NCI-H460 (cell line): ENCODE measurements at places on chromosomes 13 and 19. TPM values are rescaled to one million over a fixed set of nuclear protein-coding genes. Genes with fewer than 3 reads are reported as not detected.
A peak's percentile ranks its signal among the peaks of the same experiment; 100 is the strongest.

DNA sequence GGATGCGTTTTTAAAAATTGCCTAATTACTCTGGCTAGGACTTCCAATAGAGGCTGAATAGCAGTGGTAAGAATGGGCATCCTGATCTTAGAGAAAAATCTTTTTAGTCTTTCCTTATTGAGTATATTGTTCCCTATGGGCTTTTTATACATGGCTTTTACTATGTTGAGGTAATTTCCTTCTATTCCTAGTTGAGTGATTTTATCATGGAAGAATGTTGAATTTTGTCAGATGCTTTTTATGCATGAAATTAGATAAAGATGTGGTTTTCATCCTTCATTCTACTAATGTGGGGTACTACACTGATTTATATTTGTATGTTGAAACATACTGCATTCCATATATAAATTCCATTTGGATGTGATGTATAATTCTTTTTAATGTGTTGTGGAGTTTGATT is 2673.8 kb downstream of the PCDH9 start:
- DNase-seq, result no peak

DNA sequence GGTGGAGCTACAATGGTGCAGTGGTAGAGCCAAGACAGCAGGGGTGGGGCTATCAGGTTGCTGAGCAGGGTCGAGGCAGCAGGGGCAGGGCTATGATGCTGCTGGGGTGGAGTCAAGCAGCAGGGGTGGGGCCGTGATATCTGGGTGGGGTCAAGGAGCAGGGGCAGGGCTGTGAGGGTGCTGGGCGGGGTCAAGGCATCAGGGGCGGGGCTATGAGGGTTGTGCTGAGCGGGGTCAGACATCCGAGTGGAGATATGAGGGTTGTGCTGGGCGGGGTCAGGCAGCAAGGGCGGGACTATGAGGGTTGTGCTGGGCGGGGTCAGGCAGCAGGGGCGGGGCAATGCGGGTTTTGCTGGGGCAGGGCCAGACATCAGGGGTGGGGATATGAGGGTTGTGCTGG is 14.7 kb downstream of the HCN2 start:
- DNase-seq, result no peak

DNA sequence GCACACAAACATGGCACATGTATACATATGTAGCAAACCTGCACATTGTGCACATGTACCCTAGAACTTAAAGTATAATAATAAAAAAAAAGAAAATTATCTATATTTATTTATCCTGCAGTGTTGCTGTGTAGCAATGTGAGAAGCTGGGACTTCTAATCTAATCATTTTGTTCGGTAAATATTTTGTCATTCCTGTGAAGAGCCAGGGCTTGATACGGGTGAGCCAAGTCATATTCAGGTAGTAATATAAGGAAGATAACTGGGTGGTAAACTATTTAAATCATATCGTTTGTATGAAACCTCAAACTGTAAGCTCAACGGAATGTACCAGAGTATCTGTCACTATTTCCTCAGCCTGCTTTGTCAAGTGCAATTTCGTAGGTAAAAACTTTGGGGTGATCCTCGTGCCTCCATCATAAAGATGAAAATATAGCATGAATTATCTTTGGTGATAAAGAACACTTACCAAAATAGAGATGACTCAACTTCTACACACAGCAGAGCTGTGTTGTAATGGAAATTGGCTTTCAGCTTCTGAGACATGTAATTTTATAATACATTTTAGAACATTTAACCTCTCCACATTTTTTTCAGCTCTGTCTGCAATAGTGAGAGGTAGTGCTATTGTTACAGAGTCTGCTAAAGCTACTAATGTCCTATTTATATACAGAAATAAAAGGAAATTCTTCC is 92.9 kb downstream of the PCDH9 start:
- no peak for DNase-seq

ATP4A gene
- not detected in 2 replicates for total RNA-seq

MCF2L gene
- 0.89 and 0.97 TPM in 2 replicates for total RNA-seq

DNA sequence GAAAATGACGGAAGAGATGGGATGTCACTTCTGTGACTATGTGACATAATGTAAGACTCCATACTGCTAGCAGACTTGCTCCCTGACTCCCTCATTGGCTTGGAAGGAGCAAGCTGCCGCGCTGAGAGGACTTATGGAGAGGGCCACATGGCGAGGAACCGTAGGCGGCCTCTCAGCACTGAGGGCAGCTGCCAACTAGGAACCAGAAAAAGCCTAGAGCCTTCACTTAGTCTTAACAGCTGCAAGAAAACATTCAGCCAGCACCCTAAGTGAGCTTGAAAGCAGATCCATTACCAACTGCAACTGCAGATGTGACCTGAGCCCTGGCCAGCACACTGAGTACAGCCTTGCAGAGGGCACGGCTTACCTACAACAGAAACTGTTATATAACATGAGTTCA is 33.9 kb downstream of the USP12 start:
- no peak for DNase-seq

DNA sequence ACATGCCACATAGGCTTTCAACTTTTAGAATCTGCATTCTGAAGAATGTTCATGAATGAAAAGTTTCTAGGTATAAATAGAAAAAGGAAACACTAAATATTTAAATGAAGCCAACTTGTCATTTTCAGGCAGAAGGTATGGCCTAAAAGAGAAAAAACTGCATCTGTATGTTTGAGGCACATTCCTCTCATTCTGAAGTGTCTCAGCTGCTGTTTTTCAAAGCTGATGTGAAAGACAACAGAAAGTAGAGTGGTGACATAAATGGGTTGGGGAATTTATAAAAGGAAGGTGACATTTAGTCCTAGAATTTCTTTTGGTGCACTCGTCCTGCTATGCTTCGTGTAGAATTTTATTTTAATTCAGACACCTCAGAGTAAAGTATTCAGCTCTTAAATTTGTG is 539.6 kb upstream of the SLITRK5 start:
- no peak for DNase-seq

- DNase-seq, result no peak
Measured at GRCh38 chr19:11377756-11378155, 3.3 kb downstream of the SWSAP1 start.

SLC6A16 gene
- 0.30 and 0.43 TPM in 2 replicates for total RNA-seq

GRCh38 chr19:277581-278165 is 13.5 kb downstream of the PLPP2 start:
- DNase-seq, result no peak

DNA sequence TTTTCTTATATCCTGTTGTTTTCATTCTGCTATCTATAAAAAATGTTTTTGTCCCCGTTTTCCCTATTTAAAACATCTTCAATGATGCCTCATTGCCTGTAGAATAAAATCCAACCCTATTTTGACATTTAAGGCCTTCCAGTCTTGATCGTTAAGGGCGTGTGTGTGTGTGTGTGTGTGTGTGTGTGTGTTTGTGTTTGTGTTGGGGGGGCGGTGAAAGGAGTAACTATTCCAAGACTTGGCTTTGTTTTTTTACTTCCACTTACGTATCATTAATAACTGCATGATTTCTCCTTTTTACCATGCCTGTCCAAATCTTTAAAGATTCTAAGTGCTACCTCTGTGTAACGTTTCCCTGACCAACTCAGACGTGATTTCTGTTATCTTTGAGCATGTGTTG is 784 bp downstream of the PIBF1 start:
- DNase-seq, result no peak

- DNase-seq, result no peak
Measured at GRCh38 chr19:18392417-18392816, 5.0 kb downstream of the LRRC25 start.

DNA sequence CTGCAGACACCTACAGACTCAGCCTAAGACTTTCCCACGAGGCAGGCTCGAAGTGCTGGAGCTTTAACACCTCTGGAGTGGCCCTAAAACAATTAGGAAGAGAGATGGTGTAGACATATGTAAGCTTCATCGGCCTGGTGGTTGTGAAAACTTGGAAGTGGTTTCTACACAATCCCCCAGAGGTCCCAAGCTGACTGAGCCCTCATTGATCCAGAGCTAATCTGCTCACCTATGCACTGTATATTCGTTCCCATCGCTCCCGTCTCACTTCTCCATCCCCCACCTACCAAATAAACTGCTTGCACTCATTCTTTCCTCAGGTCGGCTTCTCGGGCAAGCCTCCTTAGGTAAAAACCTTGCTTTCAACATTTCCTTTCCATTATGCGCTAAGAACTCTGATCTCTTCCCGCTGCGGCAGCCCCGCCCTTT is 767 bp upstream of the ZNF793 start:
- no peak for DNase-seq

DNA sequence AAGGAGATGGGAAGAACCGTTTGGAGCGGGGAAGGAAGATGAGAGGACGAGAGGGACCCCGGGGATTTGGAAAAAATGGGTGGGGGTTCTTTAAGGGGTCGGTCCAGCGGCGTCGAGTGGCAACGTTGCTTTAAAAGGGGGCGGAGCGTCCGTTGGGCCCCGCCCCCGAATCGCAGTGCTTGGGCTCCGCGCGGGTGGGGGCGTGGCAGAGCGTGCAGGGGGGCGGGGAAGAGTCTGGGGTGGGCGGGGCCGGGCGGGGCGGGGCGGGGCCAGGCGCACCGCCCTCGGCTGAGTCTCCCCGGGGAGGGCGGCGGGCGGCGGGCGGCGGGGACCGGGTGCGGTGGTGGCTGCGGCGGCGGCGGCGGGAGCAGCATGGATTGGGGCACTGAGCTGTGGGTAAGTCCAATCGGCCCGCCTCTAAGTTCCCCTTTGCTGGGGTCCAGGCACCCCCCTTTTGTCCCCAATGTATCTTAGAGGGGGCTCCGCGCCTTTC is at the start of gene TRIP10:
Gene TRIP10, plus strand, starts transcription at position 291 of the 493 bp plus-strand sequence. Its CDS starts 82 bp downstream, at position 373.
- peak; percentile 61 for DNase-seq

GRCh38 chr13:40466272-40466671 is 200.2 kb downstream of the FOXO1 start:
- no peak for DNase-seq

ZNF808 gene
- 11.6 and 11.7 TPM in 2 replicates for total RNA-seq

GRCh38 chr19:55687281-55688201 is 12.5 kb downstream of the EPN1 start:
- DNase-seq, result no peak

DNA sequence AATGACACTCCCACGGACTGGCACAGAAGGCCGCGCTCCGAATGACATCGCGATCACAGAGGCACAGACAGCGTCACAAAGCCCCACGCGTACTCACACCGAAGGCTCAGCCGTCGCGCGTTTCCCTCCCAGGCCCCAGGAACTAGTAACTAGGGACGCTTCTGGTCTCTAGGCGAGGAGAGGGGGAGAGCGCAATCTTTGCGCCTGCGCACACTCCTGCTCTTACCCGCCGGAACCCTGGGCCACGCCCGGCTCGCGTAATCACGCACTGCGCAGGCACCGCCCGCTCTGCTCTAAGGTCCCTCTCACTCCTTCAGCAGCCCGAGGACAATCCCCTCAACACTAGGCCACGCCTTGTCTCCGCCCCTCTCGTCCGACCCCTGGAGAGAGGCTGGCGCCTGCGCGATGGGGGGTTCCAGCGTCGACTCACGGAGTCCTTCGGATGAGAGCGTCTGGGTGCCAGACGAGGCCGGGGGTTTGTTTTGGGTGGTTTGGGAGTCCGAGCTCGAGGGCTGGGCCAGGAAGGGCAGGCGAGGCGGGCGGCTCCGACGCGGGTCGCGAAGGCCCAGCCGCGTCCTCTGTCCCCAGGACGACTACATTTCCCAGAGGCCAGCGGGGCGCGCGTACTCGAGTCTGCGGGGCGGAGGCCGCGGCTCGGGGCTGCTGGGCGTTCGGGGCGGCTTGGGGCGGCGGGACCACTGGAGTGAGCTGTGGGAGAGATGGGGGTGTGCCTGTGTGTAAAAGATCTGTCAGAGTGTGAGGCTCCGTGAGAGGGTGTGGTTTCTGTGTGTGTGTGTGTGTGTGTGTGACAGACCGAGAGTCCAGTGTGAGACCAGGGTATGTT is at the start of gene ZNF471:
Gene ZNF471, plus strand, starts transcription at position 410 of the 844 bp plus-strand sequence. CDS start 3,717 bp downstream, outside the sequence.
- peak; percentile 93 for DNase-seq

DNA sequence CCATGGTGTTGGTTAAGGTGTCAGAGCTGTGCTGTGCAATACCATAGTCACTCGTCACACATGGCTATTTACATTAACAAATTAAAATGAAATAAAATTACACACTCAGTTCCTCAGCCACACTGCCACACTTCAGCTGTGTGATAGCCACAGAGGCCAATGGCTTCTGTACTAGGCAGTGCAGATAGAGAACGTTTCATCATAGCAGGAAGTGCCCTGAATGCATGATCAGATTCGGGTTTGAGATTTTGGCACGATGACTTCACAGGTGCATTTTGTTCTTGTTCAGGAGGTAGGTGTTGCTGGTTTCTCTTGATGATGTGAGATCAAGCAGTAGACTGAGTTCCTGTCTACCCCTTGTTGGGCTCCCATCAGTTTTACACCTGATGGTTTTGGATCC is 6.5 kb downstream of the ARMC6 start:
- no peak for DNase-seq

DYRK1B gene
- total RNA-seq, result 0.98 and 1.2 TPM in 2 replicates

ZNF234 gene
- total RNA-seq, result 8.5 and 8.6 TPM in 2 replicates

GRCh38 chr19:2212861-2213711 is 23.0 kb downstream of the PLEKHJ1 start:
- DNase-seq, result no peak

GRCh38 chr19:38162094-38162493 is 61.9 kb downstream of the DPF1 start:
- no peak for DNase-seq

- peak; percentile 20 for DNase-seq
Measured at GRCh38 chr19:41702171-41702651, 6.2 kb upstream of the CEACAM5 start.

DNA sequence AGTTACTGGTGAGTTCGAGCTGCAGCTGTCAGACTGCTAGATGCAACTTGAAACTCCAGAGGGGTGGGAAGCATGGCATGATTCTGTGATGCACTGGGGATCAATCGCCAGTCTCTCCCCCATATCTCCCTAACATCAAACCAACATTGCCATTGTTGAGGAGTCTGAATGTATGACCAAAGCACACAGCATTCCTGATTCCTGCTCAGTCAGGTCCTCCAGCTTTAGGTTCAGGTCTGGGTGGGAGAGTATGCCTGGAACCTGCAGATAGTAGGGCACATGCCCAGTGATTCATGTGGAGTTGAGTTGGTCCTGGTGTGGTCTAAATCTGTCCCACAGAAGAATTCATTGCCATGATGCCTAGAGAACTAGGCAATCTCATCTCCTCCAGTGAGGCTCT is 269.1 kb downstream of the GPC5 start:
- no peak for DNase-seq

DNA sequence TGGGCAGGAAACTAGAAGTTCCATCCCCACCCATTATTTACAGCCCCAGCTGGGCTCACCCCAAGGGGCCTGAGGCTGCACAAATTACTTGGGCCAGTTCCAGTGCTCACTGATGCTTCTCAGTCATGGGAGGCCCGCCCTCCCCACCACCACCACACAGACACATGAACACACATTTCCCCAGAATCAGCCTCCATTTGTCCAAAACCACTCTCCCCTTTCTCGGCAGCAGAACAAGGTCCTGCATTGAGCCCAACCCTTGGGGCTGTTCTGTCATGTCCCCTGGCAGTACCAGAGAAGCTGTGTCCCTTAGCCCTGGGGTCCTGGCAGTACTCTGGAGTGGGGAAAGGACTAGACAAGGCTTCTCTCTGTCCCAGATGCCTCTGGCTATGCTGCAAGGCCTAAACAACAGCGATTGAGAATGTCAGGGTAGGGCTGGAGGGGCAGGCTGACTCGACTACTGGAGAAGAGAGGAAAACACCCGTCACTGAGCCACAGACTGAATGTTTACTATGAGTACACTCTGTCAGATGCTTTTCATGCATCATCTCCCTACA is 21.8 kb downstream of the SAMD4B start:
- no peak for DNase-seq
